HT1080 (cell line): ENCODE measurements at places on chromosomes 2 and 18.

- no peak for DNase-seq
These were observed 22.0 kb upstream of the ASPRV1 start for GRCh38 chr2:69983392-69983966.

DNA sequence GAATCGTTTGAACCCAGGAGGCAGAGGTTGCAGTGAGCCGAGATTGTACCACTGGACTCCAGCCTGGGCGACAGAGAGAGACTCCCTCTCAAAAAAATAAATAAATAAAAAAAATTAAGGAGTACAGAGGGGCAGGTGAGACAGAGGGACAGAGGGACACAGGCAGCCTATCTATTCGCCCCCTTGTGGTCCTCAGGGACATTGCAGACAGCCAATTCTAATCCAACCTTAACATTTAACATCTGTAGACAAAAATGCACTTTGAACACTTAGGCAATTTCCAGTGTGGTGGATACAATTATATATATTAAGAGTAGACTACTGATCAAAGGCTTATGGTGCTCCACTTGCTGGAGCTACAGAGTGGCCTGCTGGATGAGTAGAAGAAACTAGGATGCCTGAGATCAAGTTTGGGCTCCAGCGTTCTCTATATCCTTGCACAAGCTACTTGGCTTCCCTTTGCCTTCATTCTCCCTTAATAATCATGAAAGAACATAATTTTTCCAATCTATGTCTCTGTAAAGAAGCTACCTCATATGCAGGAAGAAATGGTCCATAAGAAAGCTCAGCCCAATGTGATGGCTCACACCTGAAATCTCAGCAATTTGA lies 8.2 kb upstream of the SMARCAL1 start:
- DNase-seq, result peak; percentile 48

DNA sequence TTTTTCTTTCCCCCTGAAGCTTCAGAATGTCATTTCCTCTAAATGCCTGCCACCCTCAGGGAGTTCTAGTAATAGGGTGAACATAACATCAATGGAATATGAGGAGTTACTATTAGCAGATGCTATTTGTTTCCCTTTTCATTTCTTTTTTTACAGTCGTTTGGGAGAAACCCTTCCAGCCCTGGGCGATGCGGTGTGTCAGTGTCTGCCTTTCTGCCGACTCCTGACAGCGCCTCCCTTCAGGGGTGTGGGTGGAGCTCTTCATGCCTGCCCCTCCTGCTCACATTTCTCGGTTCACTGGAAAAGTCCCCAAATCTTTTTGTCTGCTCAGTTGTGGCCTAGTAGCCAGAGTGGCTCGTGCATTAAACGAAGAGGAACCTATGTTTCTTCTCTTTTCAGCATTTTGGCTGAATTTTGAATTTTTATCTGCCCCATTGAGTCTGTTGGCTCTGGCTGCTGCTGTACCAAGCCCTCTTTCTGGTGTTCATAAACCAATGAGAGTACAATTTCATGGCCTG lies 72.3 kb downstream of the FMNL2 start:
- DNase-seq, result no peak

GRCh38 chr2:9462313-9462712 lies 12.0 kb upstream of the IAH1 start:
- DNase-seq, result no peak

GRCh38 chr2:128379021-128380015 lies 60.6 kb upstream of the HS6ST1 start:
- DNase-seq, result no peak

DNA sequence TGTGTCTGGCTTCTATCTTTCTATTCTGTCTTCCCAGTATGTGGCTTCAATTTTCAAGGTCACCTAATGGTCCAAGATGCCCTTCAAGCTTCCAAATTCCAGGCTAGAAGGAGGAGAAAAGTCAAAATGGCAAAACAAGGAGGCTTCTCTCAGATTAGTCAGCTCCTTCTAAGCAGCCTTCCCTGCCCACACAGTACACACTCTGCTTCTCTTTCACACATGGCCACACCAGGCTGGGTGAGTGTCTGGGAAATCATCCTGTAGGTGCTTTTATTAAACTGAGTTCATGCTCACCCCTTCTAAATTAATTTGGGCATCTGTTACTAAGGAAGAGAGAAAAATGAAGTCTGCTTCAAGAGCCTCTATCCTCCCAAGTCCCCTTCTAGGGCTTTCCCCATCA lies 277.2 kb upstream of the MGAT5 start:
- no peak for DNase-seq

DNA sequence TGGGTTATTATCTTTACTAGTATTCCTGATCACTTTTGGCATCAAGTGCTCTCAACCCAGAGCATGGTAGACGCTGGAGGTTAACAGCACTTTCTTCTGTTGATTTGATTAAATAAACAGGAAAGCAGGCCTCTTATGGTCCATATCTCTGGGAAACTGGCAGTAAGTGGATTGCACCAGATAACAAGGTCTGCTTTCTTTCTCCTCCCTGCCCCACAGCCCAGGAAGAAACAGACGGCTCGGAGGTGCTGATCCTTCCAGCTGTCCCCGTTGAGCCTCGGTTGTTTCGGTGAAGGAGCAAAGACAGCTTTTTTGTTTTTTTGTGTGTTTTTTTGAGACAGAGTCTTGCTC lies 100.8 kb upstream of the KCTD1 start:
- DNase-seq, result no peak

GRCh38 chr18:4605212-4605611 lies 150.1 kb upstream of the DLGAP1 start:
- no peak for DNase-seq

GRCh38 chr2:196565106-196565765 lies 74.3 kb upstream of the CCDC150 start:
- no peak for DNase-seq

GRCh38 chr2:27461118-27461517 lies 18.9 kb downstream of the KRTCAP3 start:
- no peak for DNase-seq

DNA sequence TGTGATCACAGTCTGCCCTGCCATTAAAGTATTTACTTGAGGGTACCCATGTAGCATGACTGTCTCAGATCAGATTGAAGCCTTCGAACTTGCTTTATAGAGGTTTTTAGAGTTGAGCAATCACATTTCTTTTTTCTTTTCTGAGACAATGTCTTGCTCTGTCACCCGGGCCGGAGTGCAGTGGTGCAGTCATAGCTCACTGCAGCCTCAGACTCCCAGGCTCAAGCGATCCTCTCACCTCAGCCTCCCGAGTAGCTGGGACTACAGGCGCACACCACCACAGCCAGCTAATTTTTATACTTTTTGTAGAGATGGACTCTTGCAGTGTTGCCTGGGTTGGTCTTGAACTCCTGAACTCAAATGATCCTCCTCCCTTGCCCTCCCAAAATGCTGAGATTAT lies 153.4 kb downstream of the AGAP1 start:
- no peak for DNase-seq

DNA sequence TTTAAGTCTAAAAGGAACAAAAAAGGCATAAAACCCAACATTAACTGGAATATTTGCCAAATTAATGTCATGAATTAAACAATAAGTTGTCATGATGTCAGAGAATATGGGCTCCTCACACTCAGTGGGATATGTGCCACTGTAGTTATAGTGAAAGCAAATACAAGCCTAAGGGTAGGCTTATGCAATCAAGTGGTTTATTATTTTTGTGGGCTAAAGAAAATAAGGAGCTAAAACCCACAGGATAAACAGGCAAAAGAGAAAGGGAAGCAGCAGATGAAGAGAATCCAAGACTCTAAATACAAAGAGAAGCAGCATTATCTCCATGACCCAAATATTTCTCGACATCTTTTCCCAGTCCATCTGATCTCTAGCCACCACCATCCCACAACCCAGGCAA lies 17.5 kb downstream of the YWHAQ start:
- peak; percentile 66 for DNase-seq

- no peak for DNase-seq
These were observed 141.7 kb downstream of the SH3RF3 start for GRCh38 chr2:109270505-109271312.

DNA sequence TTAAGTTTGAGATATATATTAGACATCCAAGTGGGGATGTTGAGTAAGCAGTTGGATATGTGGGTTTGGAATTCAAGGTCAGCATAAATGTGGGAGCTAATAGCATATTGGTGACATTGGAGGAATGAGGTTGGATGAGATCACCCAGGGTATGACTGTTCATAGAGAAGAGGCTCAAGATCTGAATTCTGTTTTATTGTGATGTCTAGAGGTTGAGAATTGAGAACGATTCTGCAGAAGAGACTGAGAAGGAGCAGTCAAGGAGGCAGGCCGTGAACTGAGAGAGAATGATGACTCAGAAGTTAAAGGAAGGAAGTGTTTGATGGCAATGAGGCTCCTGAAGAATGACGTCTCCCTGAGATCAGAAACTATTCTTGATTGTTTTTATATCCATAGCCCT lies 5.9 kb downstream of the SERPINB11 start:
- peak; percentile 92 for DNase-seq

GRCh38 chr2:84694088-84694622 lies 177.9 kb downstream of the DNAH6 start:
- no peak for DNase-seq

DNA sequence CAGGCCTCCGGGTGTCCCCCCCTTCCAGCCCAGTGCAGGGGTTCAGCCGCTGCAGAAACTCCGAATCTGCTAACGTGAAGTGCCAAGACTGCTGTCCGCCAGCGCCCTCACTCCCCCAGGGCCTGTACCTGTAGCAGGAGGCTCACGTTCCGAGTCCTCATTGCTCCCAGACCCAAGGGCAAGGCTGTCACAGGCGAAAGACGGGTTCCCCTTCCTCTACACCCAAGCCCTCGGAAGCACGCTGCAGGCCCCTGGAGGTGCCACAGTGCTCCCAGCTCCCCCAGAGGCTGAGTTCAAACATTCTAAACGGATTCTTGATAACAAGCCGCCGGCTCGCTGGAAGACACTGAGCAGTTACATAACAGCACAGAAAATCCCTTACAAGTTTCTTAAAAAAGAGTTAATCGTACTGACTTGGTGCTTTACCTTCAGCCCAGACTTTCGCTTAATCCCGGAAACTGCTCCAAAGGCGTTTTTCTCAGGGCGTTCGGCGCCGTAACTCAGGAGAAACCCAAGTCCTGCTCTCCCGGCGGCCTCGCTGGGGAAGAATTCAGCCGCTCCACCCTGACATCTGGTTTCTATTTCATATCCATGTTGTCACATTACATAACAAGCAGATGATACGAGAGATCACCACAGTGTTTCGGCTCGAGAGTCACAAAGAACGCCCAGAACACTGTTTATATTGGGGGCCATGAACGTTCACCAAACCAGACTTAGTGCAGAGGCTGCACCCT lies 92.0 kb downstream of the HDAC4 start:
- no peak for DNase-seq

- DNase-seq, result no peak
These were observed 77.4 kb upstream of the OSR1 start for GRCh38 chr2:19435815-19436214.

DNA sequence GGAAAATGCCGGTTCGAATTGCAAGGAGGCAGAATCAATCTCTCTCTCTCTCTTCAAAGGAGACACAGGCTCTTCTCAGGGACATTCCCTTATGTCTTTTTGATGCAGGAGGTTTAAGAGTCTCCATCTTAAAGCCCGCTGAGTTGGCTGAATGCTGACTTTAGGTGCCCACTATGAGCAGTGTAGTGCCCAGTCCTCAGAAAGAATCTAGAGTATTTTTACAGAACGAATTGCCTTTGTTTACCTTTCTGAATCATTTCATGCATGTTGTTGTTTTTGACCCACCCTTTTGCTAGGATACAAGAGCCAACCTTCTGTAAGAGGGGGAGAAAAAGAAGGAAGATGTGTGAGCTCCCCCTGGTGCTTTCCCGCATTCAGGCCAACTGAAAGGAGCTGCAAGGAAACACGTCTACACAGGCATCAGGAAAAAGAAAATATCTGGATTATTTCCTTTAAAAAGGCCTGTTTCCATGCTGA lies 193.5 kb upstream of the TCF4 start:
- DNase-seq, result peak; percentile 57

GRCh38 chr2:174785481-174785880 lies 21.2 kb upstream of the CHRNA1 start:
- DNase-seq, result no peak

- no peak for DNase-seq
These were observed 81.4 kb downstream of the TGOLN2 start for GRCh38 chr2:85246348-85246747.

DNA sequence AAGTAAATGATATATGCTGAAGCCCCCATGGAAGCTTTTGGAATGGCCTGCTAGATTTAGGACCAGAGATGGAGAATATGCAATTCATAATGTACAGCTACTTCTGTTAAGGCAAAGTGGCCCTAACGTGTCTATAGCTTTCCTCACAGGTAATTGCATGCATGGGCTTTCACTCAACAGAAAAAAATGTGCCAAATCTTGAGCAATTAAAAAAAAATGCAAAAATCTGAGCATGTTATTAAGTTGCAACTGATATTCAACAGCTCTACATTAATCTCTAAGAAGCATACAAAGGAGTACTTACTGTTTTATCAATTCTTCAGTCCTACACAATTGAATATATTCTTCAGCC lies 79.6 kb downstream of the EFEMP1 start:
- no peak for DNase-seq

DNA sequence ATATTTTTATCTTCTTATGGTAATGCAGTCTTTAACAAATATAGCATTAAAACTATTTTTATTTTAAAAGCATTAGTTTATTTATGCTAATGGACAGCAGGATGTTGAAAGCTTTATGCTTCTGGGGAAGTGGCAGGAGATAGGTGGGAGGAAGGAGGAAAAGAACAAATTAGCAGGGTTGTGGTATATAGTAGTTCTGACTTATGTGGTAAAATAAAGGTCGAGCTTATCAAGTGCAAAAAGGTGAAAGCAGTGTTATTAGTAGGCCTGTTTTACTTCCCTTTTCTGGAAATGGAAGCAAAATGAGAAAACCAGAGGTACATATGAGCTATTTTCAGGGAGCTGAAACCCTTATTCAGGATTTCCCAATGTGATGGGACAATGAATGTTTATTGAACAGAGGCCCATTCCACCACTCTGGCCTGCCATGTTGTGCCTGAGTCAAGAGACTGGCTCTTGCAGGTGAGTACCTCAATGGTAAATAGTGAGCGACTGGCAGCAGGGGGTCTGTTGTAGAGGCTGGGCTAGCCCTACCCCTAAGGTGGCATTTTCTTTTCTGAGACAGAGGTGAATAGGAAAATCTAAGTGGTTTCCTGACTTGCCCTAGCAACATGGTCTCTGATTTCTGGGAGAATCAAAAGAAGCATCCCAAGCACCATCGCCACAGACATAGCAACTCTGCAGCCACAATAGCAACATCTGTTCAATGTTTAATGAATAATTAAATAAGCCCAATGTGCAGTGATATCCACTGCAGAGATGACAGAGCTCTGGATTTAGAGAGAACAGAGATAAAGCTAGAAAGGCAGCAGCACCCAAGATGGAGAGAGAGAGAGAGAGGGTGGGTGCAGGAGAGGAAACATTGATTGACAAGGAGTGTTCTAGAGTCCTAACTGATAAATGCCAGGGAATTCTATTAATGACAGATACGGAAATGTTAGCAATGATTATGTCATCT lies 119.7 kb downstream of the UPP2 start:
- DNase-seq, result no peak

GRCh38 chr2:74418312-74418711 lies 3.1 kb downstream of the C2orf81 start:
- DNase-seq, result no peak

GRCh38 chr2:102166189-102166845 lies 20.5 kb upstream of the IL1RL2 start:
- DNase-seq, result peak; percentile 48
